H54 (cell line): ENCODE measurements at places on chromosomes 5 and 9.

- no peak for DNase-seq
Measured at GRCh38 chr5:19608444-19609002, 379.5 kb downstream of the CDH18 start.

- no peak for DNase-seq
Measured at GRCh38 chr5:134580001-134580460, 52.6 kb downstream of the SAR1B start.

- DNase-seq = peak; percentile 81
Measured at GRCh38 chr9:136762915-136763648, 1.2 kb downstream of the LCN15 start.

GRCh38 chr5:82656341-82656761 lies 378.2 kb upstream of the RPS23 start:
- DNase-seq = no peak

GRCh38 chr5:122022966-122023365 lies 55.1 kb downstream of the LOX start:
- DNase-seq = no peak
